A549 treated with CpdA at 1 μM for 4 hours (cell line): ENCODE measurements at places on chromosomes 6 and 20. TPM values are rescaled to one million over a fixed set of nuclear protein-coding genes. Genes with fewer than 3 reads are reported as not detected.

MAS1 gene
- total RNA-seq: not detected in 5 replicates

SCRT2 gene
- not detected in 5 replicates for total RNA-seq

C6orf47 gene
- 10.5 to 13.0 TPM (median 12.2 TPM) in 5 replicates for total RNA-seq

NRSN2 gene
- 56.4 to 63.1 TPM (median 60.3 TPM) in 5 replicates for total RNA-seq

PI3 gene
- 1.9 to 3.2 TPM (median 2.4 TPM) in 5 replicates for total RNA-seq

BTBD3 gene
- 15.3 to 18.2 TPM (median 16.7 TPM) in 5 replicates for total RNA-seq
